Activated naive CD4-positive, alpha-beta T cell treated with anti-CD3 and anti-CD28 coated beads, Interleukin-2, amount 50 U/mL, for 16 hours (primary cell): ENCODE measurements at places on chromosomes 7 and 10.

DNA sequence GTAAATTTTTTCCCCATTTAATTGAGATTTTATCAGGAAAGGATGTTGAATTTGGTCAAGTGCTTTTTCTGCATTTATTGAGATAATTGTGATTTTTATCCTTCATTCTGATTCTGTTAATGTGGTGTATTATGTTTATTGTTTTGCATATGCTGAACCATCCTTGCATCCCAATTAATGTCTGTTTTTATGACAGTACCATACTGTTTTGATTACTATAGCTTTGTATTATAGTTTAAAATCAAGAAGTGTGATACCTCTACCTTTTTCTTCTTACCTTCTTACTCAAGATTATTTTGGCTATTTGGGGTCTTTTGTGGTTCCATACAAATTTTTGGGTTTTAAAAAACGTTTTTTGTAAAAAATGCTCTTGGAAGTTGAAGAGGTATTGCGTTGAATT is 357.2 kb downstream of the REEP3 start:
- DNase-seq, result no peak

- no peak for DNase-seq
Observed at GRCh38 chr10:66925896-66926715, at the start of gene LRRTM3. TSS of gene LRRTM3 (plus strand) at chr10:66926036.

DNA sequence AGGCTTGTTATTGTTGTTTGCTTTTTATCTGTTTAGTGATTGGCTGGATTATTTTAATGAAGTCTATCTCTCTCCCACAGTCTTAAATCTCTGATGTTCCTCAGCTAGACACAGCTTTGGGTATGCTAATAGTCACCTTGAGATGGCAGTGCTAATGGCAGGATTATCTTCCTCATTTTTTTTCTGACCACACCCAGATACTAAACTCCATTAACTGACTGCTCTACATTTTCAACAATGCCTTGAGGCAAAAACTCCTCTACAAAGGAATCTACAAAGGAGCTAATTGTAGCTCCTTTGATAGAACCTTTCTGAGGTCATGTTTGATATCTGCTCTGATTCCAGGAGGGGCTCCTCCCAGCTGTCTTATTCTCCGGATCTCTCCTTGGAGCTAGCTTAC is 122.6 kb downstream of the HBP1 start:
- DNase-seq, result no peak

DNA sequence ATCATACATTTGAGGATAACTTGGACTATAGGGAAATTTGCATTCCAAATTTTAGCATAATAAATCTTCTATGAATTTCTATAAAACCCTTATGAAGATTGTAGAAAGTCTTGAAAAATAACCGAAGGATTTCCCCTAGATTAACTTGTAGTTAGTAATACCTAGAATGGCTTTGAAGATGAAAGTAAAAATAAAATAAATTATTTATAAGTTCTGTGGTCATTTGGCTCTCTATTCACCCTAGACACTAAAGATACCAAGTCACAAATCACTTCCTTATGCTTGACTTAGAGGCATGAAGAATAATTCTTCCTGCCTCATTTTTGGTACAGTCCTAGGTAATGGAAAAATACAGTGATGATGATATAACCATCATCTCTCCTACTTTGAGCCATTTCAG is 79.3 kb downstream of the CSTF2T start:
- no peak for DNase-seq

- DNase-seq, result no peak
Observed at GRCh38 chr7:150855046-150855445, 2.7 kb downstream of the AOC1 start.

GRCh38 chr10:67015225-67015624 is 89.4 kb downstream of the LRRTM3 start:
- no peak for DNase-seq

- DNase-seq, result no peak
Observed at GRCh38 chr7:22610951-22611757, 111.2 kb upstream of the STEAP1B start.

DNA sequence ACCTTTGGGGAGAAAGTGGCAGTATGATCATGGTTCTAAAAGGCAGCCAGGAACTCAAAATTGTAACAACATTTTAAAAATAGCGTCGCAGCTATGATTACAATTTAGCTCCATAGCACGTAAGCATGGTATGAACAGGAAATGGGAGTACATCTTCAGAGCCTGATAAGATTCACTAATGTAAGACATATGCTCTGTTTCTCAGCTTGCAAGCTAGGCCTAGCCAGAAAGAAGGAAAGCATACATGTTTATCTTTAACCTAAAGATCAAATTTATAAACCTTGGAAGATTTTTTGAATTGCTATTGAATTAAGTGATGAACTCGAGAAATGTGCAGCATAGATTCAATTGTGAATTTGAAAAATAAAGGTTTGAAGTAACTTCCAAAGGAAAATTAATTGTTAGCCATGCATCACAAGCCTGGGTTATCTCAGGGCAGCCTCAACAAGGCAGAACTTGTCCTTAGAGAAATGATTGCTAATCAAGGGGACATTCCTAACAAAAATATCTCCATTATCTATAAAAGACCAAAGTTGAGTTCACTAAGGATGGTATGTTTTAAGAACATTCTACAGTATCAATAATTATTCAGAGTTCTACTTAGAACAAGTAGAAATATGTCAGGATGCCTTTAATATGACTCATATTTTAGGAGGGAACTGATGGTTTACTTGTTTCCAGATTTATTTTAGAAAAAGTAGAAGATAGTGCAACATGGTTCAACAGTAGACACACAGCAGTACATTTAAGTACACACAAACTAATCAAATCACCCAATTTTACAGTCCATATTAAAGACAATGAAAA is 38.8 kb upstream of the SEPTIN7 start:
- DNase-seq, result no peak

- peak; percentile 35 for DNase-seq
Observed at GRCh38 chr7:2354939-2355704, 495 bp downstream of the EIF3B start.

DNA sequence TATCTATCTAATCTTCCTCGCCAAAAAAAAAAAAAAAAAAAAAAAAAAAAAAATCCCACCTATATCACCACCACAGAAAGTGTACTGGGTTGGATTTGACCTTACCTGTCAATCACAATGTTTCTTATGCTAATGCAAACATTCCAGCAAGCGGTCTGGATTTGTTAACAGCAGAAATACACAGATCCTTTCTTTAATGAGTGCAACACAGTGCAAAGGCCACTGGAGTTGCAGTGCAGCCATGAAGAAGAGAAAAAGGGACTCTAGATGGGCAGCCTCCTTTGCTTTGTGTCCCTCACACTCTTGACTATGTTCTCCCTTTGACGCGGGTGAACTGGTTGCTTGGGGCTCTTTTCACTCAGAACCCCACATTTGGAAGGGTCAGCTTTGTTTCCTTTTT is 127.3 kb upstream of the PRKCQ start:
- no peak for DNase-seq
